ENCODE measurements at places on chromosomes 1 and 21.
A peak's percentile ranks its signal among the peaks of the same experiment; 100 is the strongest.

GRCh38 chr21:33866826-33867225 lies 48.8 kb downstream of the ATP5PO start:
- no peak for DNase-seq

- DNase-seq = no peak
Measured at GRCh38 chr1:167408355-167408754, 110.0 kb downstream of the CD247 start.

GRCh38 chr1:214439352-214440119 lies 111.9 kb downstream of the PTPN14 start:
- DNase-seq = no peak

DNA sequence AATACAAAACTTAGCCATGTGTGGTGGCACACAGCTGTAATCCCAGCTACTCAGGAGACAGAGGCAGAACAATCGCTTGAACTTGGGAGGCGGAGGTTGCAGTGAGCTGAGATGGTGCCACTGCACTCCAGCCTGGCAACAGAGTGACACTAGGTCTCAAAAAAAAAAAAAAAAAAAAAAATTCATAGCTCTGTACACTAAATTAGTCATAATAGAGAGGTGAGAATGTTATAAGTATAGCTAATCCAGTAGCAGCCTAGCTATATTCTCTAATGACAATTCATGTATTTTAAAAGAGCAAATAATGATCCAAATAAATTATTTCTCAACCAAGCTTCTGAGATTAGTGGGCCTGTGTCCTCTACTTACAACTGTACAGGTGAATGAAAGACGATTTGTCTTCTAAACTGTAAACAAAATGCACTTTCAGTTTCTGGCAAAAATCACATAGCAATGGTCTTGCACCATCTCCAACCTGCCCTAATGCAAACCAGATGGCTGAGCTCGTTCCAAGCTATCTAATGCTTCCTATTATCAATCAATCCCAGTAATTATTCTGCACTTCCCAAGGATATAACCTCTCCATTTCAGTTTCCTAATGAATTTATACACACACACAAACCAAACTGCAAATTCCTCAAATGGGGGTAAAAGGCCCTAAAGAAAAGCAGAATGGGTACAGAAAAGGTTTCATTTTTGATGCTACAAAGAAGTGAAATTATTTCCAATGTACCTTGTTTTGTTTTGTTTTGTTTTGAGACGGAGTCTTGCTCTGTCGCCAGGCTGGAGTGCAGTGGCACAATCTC lies 56.5 kb downstream of the GATAD2B start:
- DNase-seq = no peak

- no peak for DNase-seq
Measured at GRCh38 chr1:209191262-209191634, 392.3 kb upstream of the CAMK1G start.

DNA sequence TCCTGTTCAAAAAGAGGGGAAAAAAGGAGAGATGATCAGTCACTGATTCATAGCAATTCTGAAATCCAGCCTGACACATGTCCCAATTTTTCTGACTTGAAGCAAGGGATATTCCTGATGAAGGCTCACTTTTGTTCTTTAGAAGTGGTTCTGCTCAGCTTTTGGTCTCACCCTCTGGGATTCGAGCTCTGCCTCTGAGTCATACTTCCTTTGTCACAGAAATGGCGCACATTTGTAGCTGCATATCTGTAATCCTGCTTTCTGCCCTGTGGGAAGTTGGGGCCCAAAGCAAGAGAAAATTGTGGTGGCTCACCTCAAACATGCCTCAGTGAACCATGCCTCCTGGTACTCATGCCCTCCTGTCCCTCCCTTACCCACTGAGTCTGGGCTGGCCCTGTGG lies 22.3 kb upstream of the FAM78B start:
- no peak for DNase-seq

DNA sequence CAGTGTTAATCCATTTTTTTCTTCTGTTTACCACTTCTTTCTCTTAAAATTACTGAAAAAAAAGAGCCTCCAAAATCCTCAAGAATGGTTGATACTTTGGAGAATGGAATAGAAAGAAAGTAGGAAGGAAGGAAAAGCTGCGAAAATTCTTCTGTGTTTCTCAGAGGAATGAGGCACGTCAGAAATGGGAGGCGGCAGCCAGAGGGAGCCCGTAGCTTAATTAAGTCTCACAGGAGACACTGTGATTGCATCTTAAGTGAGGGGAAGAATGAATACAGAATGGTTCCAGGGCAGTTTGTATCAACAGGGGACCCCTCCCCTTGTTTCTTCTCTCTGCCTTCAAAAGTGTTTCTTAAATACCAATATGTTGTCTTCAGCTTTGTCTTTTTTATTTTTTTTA lies 1099.5 kb downstream of the PLA2G4A start:
- no peak for DNase-seq

DNA sequence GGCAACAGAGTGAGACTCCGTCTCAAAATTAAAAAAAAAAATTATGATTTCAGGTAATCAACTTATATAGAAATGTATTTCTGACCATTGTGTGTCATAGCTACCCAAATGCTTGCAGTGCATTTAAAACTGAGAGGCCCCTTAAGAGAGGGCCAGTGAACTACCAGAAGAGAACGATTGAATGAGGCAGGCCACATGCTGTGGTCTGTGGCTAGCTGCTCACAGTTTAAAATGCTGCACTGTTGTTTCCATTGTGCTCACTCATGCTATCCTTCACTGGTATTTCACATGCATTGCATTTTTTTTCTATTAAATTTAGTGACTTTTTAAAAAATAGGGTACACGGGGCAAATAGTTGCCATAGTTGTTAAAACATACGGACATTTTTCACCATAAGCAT lies 26.0 kb downstream of the CHML start:
- DNase-seq = no peak

DNA sequence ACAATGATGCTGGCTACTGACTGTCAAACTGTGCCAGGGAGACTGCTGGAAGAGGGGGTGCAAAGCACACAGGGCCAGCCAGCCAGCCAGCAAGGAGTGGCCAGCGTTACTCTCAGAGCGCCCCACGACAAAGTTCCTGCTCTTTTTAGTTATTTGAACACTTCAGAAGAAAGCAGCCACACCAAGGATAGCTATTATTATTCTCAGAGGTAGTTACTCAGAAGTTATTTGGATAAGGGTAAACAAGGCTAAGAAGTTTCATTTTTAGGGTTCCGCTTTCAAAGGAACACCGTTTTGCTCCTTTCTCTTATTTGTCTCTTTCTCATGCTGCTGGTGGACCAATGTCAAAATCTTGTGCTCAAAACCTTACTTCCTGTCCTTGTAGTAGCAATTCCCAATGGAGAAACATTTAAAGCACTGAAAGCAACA lies 59.9 kb downstream of the VANGL2 start:
- DNase-seq = no peak

DNA sequence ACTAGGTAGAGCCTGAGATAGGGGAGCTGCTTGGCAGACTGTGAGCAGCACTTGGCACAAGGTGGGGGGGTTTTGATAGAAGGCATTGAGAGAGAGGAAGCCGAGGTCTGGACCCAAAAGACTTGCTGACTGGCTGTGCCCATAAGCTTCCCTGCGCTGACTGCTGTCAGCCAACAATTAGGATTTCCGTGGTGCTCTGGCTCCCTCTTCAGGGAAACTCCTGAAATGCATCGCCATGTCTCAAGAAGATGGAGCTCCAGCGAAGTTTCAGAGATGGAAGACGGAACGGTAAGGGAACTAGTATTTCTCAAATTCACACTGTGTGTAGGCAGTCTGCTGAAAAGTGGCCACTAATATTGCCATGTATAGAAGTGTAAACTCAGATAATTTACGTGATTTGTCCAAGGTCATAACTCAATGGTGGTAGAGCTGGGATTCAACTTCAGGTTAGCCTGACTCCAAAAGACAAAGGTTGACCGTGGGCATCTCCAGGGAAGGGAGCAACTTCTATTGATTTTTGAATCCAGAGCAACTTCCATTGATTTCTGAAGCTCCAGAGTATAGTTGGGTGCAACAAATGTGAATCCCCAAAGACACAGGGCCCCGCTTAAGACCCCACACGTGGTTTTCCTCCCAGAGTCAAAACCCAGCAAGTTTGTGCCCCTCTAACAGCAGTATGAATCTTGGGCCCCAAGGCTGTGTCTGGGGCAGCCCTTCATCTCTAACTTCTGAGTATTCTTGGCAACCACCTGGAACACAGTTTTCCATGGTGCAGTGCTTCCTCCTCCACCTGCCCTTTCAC lies 44.5 kb upstream of the CRNN start:
- peak; percentile 50 for DNase-seq

GRCh38 chr1:204075890-204076846 lies 3.3 kb downstream of the SOX13 start:
- DNase-seq = no peak

DNA sequence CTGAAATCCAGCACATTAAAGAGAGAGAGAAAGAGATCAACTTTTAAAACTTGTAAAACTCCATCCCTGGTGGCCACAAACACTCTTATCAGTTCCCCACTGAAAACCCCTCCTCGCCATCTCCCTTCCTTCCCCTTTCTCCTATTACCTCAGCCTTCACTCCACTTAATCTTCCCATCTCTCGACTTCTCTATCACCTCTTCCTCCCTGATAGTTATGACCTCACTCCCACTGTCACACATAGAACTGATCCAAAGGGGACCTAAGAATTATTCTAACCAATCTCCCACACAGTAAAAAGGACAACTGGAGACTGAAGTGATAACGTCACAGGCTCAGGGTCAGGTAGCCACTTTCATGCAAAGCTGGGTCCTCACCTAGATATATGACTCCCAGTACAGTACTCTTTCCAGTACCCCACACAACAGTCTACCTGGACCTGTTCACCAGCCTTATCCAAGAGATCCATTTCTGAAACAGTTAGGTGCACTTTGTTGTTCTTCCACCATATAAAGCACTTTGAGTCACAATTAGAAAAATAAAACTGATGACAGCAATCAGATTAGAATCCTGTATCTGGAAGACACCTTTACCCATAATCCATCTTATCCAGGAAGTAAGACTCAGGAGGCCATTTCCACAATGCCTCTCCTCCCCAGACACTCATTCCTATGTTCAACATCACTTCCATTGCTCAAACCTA lies 324.8 kb downstream of the SMYD3 start:
- DNase-seq = no peak

GRCh38 chr1:217342105-217342504 lies 288.8 kb downstream of the GPATCH2 start:
- no peak for DNase-seq

- no peak for DNase-seq
Measured at GRCh38 chr1:48792961-48793360, 16.3 kb upstream of the BEND5 start.

- no peak for DNase-seq
Measured at GRCh38 chr21:45285266-45285931, 2.3 kb downstream of the POFUT2 start.

DNA sequence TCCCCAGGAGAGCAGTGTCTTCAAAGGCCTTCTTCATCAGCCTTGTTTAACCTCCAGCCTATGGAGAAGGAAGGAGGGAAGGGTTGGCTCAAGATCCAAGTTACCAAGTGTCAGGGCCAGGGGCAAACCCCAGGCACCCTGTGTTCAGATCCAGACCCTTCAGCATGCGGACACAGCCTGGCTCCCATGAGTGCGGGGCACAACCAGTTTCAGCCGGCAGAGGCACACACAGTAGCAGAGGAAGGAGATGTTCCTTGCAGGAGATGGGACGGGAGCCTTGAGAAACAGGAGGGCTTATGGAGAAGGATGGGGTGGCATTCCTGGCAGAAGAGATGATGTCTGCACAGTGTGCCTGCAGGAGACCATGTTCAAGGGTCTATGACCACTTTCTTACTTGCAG lies 161.7 kb upstream of the EDN2 start:
- no peak for DNase-seq

GRCh38 chr1:198084241-198084908 lies 72.4 kb upstream of the NEK7 start:
- DNase-seq = no peak

DNA sequence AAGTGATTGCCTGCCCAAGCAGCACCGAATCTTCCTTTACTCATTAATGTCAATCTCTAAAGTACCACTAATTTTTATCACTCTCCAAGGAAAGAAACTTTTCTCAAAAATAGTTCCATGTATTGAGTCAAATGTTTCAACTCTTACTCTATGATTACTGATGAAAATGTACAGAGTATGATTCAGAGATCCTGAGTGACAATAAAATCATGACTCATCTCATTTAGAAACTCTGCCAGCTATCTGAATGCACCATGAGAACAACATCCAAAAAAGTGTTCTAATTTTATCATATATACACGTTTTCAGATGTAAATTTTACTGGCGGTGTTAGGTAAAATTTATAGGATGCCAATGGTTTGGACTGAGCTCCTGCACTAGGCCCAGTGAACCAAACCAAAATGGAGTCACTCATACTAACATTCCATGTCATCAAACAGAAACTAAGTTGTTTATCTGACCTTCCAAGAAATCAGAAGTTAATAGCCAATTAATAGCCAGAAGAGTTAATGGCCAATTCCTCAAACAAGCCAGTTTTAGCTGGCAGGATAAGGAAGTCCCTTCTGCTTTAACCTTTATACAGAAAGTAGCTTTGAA lies 22.6 kb downstream of the PLPPR5 start:
- DNase-seq = no peak

DNA sequence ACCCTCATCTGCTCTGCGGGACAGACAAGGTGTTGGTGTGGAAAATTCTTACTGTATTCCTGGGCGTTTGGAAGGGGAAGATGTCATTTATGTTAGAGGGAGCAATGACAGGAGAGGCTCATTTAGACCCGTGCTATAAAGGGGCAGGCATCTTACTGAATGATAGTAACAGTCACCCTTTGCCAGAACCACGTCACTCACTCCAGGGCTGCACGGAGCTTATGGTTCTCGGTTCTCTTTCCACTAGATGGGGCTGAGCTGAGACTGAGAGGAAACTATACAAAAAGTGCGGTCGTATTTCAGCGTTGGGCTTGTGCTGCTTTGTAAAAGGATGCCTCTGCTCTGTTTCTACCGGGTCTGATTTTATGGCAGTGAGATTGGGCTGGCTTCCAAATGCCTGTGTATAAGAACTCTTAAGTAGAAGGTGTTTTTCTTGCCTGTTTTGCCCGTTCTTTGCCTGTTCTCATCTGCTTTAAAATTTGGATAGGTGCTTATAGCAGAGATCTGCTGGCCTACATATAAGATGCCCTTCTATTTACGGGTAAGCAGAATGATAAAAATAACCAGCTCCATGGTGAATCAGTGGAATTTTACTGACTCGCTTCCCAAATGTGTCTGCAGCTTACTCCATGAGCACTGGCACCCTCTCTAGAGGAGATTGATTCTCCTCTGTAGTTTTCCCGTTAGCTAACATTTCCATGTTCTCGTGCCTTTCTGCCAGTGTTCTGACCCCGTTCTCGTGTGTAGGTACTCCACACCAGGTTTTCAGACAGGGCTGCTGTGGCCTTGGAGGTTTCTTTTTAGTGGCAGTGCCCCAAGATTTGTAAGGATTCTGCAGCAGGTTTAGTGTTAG lies 55.9 kb downstream of the MRPS6 start:
- peak; percentile 22 for DNase-seq

DNA sequence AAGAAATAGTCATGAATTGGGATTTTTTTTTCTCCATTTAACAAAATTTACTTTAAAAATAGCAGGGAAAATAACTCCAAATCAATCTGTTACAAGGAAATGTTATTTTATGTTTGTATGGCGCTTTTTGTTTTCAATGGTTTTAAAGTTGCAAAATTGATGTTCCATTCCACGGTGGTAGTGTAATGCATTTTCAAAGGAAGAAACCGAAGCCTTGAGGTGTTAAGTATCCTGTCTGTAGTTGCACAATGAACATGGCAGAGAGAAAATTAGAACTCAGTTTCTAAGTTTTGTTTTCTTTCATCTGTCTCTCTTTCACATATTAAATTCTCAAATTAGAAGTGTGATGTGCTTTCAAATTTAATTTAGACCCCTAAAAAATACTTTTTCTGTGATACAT lies 841.8 kb downstream of the USP25 start:
- no peak for DNase-seq

Measured in activated CD4-positive, CD25-positive, alpha-beta regulatory T cell treated with anti-CD3 and anti-CD28 coated beads, Interleukin-2, amount 50 U/mL, for 16 hours (primary cell).